A549 treated with CORT108297 at 1 μM for 4 hours (cell line): ENCODE measurements at places on chromosomes 5 and 9. TPM values are rescaled to one million over a fixed set of nuclear protein-coding genes. Genes with fewer than 3 reads are reported as not detected.

KCNV2 gene
- not detected in 5 replicates for total RNA-seq

SUB1 gene
- 222 to 263 TPM (median 241 TPM) in 5 replicates for total RNA-seq

NR6A1 gene
- total RNA-seq: 1.2 to 1.8 TPM (median 1.7 TPM) in 5 replicates

NR4A3 gene
- total RNA-seq: 1.9 to 3.2 TPM (median 2.3 TPM) in 5 replicates

GNAQ gene
- 14.0 to 17.8 TPM (median 16.7 TPM) in 5 replicates for total RNA-seq

REEP2 gene
- total RNA-seq: 6.5 to 8.1 TPM (median 6.8 TPM) in 5 replicates

CDKN2A gene
- not detected in 5 replicates for total RNA-seq

SPATA31E1 gene
- total RNA-seq: 0.03 TPM in 1 of 5 replicates, not detected in the others

HEMGN gene
- total RNA-seq: not detected in 5 replicates

FGF10 gene
- total RNA-seq: not detected in 5 replicates

STING1 gene
- total RNA-seq: 0.89 to 1.6 TPM (median 0.93 TPM) in 5 replicates

CRB2 gene
- total RNA-seq: 0.03 to 0.11 TPM (median 0.06 TPM) in 5 replicates

PAEP gene
- 0.14 to 0.28 TPM (median 0.21 TPM) in 5 replicates for total RNA-seq

TAF11L5 gene
- total RNA-seq: not detected in 5 replicates

KIAA0825 gene
- 0.42 to 0.58 TPM (median 0.51 TPM) in 5 replicates for total RNA-seq

RGMB gene
- total RNA-seq: 5.9 to 9.0 TPM (median 7.7 TPM) in 5 replicates

NEURL1B gene
- total RNA-seq: 2.5 to 3.9 TPM (median 3.3 TPM) in 5 replicates

PCDHGC4 gene
- 0.01 to 0.05 TPM (median 0.03 TPM) in 3 of 5 replicates, not detected in the others for total RNA-seq

SLC1A3 gene
- total RNA-seq: 0.20 TPM in 1 of 5 replicates, not detected in the others

IFNA2 gene
- total RNA-seq: not detected in 5 replicates

PCDHA13 gene
- 0.05 to 0.20 TPM (median 0.06 TPM) in 3 of 5 replicates, not detected in the others for total RNA-seq

CCNI2 gene
- total RNA-seq: 0.07 to 0.42 TPM (median 0.12 TPM) in 4 of 5 replicates, not detected in the other

ESM1 gene
- 0.06 TPM in 1 of 5 replicates, not detected in the others for total RNA-seq

SHOC1 gene
- not detected in 5 replicates for total RNA-seq

FIBCD1 gene
- total RNA-seq: 6.5 to 15.1 TPM (median 12.4 TPM) in 5 replicates

GABBR2 gene
- 0.17 to 0.31 TPM (median 0.22 TPM) in 5 replicates for total RNA-seq

PCDHA4 gene
- total RNA-seq: 1.5 to 2.2 TPM (median 1.6 TPM) in 5 replicates

DDX41 gene
- total RNA-seq: 105 to 147 TPM (median 111 TPM) in 5 replicates

FOXD4L5 gene
- 0.03 to 0.07 TPM (median 0.04 TPM) in 3 of 5 replicates, not detected in the others for total RNA-seq

ADRA1B gene
- 12.7 to 19.1 TPM (median 16.6 TPM) in 5 replicates for total RNA-seq

GABRP gene
- not detected in 5 replicates for total RNA-seq

MSX2 gene
- total RNA-seq: 3.8 to 5.5 TPM (median 5.0 TPM) in 5 replicates

COMMD10 gene
- total RNA-seq: 36.6 to 38.3 TPM (median 36.8 TPM) in 5 replicates

C5orf52 gene
- total RNA-seq: not detected in 5 replicates

SV2C gene
- not detected in 5 replicates for total RNA-seq

LCN1 gene
- total RNA-seq: 0.12 TPM in 1 of 5 replicates, not detected in the others

CPEB4 gene
- total RNA-seq: 8.5 to 16.0 TPM (median 11.7 TPM) in 5 replicates

RORB gene
- not detected in 5 replicates for total RNA-seq

DAB2 gene
- 9.0 to 10.9 TPM (median 10.3 TPM) in 5 replicates for total RNA-seq

ZNF618 gene
- 7.8 to 11.8 TPM (median 11.0 TPM) in 5 replicates for total RNA-seq

PSAT1 gene
- 168 to 192 TPM (median 177 TPM) in 5 replicates for total RNA-seq

SPAAR gene
- total RNA-seq: 0.07 TPM in 1 of 5 replicates, not detected in the others

HNRNPA0 gene
- total RNA-seq: 44.0 to 53.6 TPM (median 52.3 TPM) in 5 replicates

UNC13B gene
- total RNA-seq: 8.4 to 10.0 TPM (median 9.6 TPM) in 5 replicates

OR1J2 gene
- not detected in 5 replicates for total RNA-seq

EIF4E1B gene
- total RNA-seq: not detected in 5 replicates

SPINK4 gene
- 0.28 TPM in 1 of 5 replicates, not detected in the others for total RNA-seq

TICAM2 gene
- 0.75 to 1.4 TPM (median 1.2 TPM) in 5 replicates for total RNA-seq

PCDHB5 gene
- 1.2 to 1.8 TPM (median 1.6 TPM) in 5 replicates for total RNA-seq

GOLGA1 gene
- total RNA-seq: 10.3 to 12.1 TPM (median 10.7 TPM) in 5 replicates
